ENCODE measurements at places on chromosomes 5 and 9.

DNA sequence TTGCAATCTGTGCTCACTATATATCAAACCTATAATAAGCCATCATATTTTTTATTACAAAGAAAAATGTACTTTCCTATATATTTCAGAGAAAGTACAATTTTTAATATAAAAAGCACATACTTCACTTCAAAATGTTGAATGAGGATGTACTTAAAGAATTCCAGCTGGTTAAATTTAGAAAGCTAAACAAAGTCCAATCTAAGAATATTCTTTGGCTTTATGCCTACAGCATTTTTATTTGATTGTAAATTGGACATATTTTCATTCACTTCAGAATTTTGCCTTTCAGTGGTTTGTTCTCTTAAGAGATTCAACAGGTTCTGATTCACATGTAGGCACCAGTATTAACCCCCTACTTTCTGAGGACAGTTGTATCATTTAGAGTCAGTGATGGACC lies 533.8 kb downstream of the CAAP1 start:
- DNase-seq, result no peak

DNA sequence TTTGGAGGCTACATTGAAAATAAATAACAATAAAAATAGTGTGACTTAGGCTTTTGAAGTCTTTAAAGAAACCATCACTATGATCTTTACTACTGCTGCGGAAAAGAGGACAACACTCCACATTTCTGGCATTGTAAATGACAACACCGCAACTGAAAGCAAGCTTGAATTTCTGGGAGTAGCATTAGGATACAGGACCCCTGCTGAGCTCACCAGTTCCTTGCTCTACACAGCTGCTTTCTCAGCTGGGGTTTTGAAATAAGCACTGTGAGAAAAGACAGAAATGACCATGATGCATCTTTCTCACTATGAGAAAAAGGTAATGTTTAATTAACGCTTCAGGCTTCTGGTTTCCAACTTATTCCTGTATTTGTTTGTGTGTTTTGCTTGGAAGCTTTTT lies 168.0 kb downstream of the TAF11L14 start:
- DNase-seq, result no peak

GRCh38 chr5:1184481-1184880 lies 16.9 kb upstream of the SLC6A19 start:
- no peak for DNase-seq

DNA sequence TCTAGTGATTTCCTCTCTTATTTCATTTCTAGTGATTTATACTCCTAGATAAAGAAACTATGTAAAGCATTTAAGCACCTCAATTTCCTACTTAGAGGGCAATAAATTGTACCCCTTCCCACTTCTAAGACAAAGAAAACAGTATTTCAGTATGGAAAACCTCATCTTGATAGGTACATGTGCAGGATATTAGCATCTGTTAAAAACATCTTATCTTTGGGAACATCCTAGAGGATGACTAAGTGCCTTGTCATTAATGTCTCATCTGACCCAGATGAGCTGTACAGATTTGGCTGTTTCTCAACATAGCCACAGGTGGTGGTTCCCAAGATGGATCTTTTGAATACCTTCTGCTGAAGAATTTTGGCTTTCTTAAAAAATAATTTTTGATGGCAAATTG lies 5.7 kb downstream of the MEGF10 start:
- DNase-seq, result no peak

DNA sequence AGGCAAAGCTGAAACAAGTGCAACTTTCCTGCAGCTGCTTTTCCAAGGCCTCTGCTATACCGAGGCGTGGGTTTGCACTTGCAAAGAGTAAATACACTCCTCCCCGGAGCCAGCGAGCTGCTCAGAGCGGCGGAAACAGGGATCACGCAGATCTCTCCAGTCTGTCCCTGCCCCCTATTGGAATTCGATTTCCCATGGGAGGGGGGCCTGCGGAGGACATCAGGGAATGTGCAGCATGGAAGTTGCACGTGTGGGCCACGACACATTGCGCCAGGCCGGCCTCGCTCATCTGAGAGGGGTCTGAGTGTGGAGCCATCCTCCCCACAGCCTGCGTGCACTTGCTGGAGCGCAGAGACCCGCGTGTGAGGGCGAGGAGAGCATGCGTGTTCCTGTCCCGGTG lies 104.3 kb upstream of the PHYKPL start:
- no peak for DNase-seq

DNA sequence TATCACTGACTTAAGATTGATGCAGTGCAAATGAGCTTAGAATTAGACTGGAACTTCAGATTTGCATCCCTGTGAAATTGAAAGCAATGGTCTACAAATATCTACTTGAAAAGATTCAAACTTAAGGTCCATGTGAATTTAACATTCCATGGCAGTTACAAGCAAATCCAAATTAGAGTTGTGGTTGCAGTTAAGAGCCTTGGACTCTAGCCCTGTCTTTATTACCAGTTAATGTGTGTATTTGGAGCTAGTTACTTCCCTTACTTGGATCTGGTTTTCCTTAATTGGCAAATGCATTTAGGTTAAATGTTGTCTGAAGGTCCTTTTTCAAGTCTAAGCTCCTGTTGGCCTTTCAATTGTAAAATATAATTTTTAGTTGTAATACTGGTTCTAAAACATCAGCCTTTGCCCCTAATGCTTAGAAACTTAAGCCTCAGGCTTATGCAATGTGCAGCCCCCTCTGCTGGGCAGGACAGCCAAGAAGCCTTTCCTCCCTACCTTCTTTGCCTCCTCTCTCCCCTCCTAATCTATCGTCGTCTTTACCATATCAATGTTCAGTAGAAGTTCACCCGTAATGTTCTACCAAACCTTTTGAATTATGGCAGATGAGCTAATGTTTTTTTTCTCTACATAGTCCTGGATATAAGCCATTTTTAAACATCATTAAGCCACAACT lies 59.5 kb downstream of the ERMP1 start:
- no peak for DNase-seq

- no peak for DNase-seq
Measured at GRCh38 chr5:35239911-35240610, 9.8 kb upstream of the PRLR start.

- no peak for DNase-seq
Measured at GRCh38 chr5:103526164-103526915, 36.2 kb downstream of the NUDT12 start.

- no peak for DNase-seq
Measured at GRCh38 chr5:572398-573019, 39.6 kb upstream of the CEP72 start.

DNA sequence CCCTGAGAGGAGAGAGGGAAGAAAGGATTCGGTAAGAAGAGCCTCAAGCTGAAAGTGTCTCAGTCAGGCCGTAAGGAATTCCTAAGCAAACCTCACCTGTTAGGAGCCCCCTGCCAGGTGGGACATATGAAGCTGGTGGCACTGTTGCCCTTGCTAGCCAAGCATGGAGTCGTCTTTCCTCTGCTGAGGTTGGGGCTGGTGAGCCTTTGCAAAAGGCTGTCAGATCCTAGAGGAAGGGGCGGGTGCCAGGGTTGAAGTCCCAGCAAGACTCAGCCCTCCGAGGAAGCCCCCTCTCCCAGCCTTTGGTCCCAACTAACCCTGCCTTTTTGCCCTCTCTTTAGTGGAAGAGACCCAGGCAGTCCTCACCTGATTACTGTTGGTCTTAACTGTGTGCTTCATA lies 5.5 kb upstream of the SMIM32 start:
- no peak for DNase-seq

GRCh38 chr5:60463179-60463868 lies 236.6 kb downstream of the DEPDC1B start:
- DNase-seq, result no peak

DNA sequence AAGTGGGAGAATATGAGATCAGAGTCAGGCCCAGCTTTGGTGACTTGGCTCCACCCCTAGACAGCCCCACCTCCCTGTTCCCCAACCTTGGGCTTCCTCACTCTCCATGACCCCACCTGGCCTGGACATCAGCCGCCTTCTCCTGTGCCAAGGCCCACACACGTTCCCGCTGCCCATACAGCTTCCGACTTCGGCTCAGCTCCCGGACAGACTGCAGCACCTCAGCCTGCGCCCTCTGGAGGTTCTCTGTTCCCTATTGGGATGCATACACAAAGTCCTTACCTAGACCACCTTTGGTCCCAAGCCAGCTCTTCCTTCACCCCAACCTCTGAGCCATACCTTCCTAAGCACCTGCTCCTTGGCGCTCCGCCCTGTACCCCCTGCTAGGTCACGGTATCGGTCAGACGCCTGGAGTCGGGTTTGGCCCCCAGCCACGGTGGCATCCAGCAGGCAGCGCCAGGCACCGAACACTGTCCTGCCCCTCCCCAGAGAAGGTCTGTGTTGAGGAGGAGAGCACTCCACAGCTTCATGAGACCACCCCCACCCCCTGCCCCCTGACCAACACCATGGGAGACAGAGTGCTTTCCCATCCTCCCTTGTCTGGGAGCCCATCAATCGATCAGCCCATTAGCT lies 2.0 kb downstream of the FCHSD1 start:
- DNase-seq, result no peak

DNA sequence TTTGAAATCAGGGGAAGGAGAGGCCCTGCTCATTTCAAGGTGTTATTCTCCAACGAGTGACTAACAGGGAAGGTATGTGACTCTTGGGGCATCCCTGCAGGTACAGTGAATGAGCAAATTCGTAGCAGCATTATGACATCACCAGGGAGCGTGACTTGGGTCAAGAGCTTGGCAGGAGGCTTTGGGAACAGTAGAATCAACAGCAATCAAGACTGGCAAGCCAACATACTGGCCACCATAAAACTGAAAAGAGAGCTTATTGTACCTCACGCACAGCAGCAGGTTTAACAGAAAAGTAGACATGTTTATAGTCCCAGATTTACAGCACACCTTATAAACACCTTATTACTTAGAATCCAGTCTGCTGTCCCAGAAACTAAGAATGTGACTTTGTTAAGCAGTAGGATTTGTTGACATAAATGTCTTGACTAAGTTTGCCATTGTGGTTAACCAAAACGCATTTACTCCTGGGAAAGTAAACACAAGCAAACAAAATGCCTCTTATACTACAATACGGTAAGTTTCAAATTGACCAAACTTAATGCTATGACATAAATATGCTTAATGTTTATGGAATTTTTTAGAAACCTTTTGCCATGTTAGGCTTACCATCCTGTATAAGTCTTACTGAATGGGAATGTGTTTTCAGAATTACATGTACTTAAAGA lies 297.8 kb downstream of the NPR3 start:
- no peak for DNase-seq

DNA sequence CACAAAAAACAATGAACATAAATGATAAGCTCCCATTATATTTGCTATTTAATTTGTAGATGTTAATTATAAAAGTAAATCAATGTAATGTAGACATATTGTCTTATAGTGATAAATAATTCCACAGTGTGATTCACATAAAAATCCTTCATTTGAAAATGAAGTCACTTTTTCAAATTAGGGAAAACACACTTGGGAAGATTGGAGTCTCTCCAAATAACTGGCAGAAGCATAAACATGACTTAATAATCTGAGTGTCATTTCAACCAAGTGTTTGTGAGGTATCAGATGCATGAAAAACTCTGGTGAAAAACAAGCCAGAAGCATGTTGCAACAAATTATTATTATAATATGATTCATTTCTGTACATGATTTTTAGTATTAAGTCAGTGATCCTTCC lies 102.2 kb downstream of the CETN3 start:
- DNase-seq, result no peak

DNA sequence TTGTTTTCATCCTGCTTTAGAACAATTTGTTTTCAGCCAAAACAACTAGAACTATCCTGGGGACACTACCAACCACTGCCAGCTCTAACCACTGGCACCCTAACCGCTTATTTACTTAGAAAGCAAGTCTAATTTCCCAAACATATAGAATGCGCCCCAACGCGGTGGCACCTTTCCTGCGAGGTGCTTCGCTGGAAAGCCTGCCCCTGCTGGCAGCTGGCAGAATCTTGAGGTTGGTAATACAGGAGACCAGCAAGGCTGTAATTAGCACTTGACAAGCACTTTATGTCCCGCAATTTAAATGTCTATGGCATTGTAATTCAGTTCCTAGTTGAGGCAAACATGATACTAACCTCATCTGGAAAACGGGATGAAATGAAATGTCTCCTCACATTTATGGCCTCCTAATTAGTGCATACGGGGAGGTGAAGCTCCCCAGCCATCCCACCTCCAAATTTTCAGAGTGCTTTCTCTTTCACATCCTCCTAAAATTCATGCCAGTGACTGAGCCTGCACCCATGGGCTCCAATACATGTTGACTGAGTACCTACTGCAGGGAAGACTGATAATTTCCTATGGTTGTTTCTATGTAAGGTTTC lies 30.4 kb downstream of the GABBR2 start:
- no peak for DNase-seq

All from stimulated activated CD8-positive, alpha-beta memory T cell treated with anti-CD3 and anti-CD28 coated beads, Interleukin-4, amount 100 ng/mL, for 24 hours (primary cell).